T-helper 17 cell (primary cell): ENCODE measurements at places on chromosomes 2 and 18. TPM values are rescaled to one million over a fixed set of nuclear protein-coding genes. Genes with fewer than 3 reads are reported as not detected.

GRCh38 chr2:218961651-218962570 is 2.4 kb downstream of the CDK5R2 start:
- H3K36me3 ChIP-seq, result peaks cover 13% of the 10 kb centered on the region
- peak overlapping the region; percentile 79 for H3K4me3 ChIP-seq
- H3K4me1 ChIP-seq, result peaks cover 12% of the 10 kb centered on the region
- DNase-seq, result no peak
- H3K27me3 ChIP-seq, result peaks cover 71% of the 10 kb centered on the region
- H3K27ac ChIP-seq, result no peak overlapping the region

DNA sequence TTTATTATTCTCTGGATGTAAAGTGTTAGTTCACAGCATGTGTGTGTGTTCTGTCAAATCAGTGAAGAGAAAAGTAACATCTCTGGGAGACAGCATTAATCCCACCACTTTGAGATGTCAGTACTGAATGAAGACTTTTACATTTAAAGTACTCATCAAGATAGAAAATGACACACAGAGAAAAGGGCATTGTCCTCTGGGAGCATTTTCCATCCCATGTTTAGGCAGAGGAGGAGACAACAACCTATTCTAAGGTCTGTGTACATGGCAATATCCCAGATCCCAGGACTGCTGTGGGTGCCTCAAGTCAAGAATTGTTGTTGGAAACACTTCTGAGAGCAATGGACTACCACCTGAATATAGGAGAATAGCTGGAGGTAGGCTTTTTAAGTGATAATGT is 201.5 kb downstream of the PPP1R1C start:
- no peaks in the 10 kb centered on the region for H3K36me3 ChIP-seq
- no peak overlapping the region for H3K4me3 ChIP-seq
- H3K4me1 ChIP-seq, result no peaks in the 10 kb centered on the region
- no peak for DNase-seq

Gene IL1R2
- total RNA-seq, result 1.1 TPM

- H3K4me3 ChIP-seq, result peak overlapping the region; percentile 66
- peaks cover 55% of the 10 kb centered on the region for H3K4me1 ChIP-seq
- DNase-seq, result no peak
- no peaks in the 10 kb centered on the region for H3K27me3 ChIP-seq
- peak overlapping the region; percentile 95 for H3K27ac ChIP-seq
Measured at GRCh38 chr2:98702127-98702802, 28.7 kb downstream of the MGAT4A start.

DNA sequence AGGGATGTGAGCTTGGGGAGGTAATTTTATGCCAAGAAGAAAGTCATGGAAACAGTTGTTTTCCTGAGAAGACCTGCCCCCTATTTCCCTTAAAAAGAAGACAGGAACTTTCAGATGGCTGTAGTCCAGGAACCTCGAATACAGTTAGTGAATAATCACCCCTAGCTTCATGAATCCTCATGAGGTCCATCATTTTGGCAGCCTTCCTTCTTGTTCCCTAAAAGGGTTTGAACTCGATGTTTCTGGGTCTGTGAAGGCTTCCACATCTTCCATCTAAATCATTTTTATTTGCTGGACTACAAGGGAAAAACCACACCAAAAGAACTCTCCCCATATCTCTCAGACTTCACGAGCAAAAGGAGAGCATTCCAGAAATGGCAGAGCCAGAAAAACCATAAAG is 290.8 kb downstream of the SLC4A3 start:
- peaks cover 14% of the 10 kb centered on the region for H3K27me3 ChIP-seq
- no peaks in the 10 kb centered on the region for H3K36me3 ChIP-seq
- DNase-seq, result no peak
- H3K4me1 ChIP-seq, result no peaks in the 10 kb centered on the region
- no peak overlapping the region for H3K4me3 ChIP-seq

GRCh38 chr2:197515315-197515738 is 539 bp upstream of the MOB4 start:
- H3K27me3 ChIP-seq, result no peaks in the 10 kb centered on the region
- DNase-seq, result no peak
- peaks cover 27% of the 10 kb centered on the region for H3K4me1 ChIP-seq
- H3K27ac ChIP-seq, result peak overlapping the region; percentile 99
- no peaks in the 10 kb centered on the region for H3K36me3 ChIP-seq
